ENCODE measurements at places on chromosomes 6 and 20. TPM values are rescaled to one million over a fixed set of nuclear protein-coding genes. Genes with fewer than 3 reads are reported as not detected.

The ZKSCAN4 gene
- polyA plus RNA-seq = 12.9 TPM

The TP53TG5 gene
- 1.4 TPM for polyA plus RNA-seq

The RAB32 gene
- 28.0 TPM for polyA plus RNA-seq

The B3GAT2 gene
- 1.1 TPM for polyA plus RNA-seq

The MACROD2 gene
- 14.4 TPM for polyA plus RNA-seq

The HLA-DRB1 gene
- polyA plus RNA-seq = 52.1 TPM

The WFDC12 gene
- not detected for polyA plus RNA-seq

The RUNX2 gene
- 2.9 TPM for polyA plus RNA-seq

The MATN4 gene
- polyA plus RNA-seq = 0.41 TPM

The TBX18 gene
- 9.6 TPM for polyA plus RNA-seq

The SYS1 gene
- polyA plus RNA-seq = 38.0 TPM

The FARS2 gene
- 21.1 TPM for polyA plus RNA-seq

The PTPN1 gene
- polyA plus RNA-seq = 32.0 TPM

The OR2H1 gene
- polyA plus RNA-seq = not detected

The RIPOR3 gene
- polyA plus RNA-seq = 6.5 TPM

The CCM2L gene
- 7.7 TPM for polyA plus RNA-seq

The NOX3 gene
- 1.4 TPM for polyA plus RNA-seq

The RIMS1 gene
- polyA plus RNA-seq = 2.0 TPM

The RPP40 gene
- 12.5 TPM for polyA plus RNA-seq

The UNC93A gene
- 9.1 TPM for polyA plus RNA-seq

The MCCD1 gene
- polyA plus RNA-seq = 14.0 TPM

The ZFP64 gene
- polyA plus RNA-seq = 21.0 TPM

The TFEB gene
- polyA plus RNA-seq = 11.7 TPM

The PI16 gene
- polyA plus RNA-seq = 2.9 TPM

The MOCS3 gene
- polyA plus RNA-seq = 5.5 TPM

The PLCB4 gene
- polyA plus RNA-seq = 14.3 TPM

The TOP1 gene
- 129 TPM for polyA plus RNA-seq
